Stimulated activated CD4-positive, alpha-beta T cell treated with anti-CD3 and anti-CD28 coated beads, Interleukin-15, amount 100 ng/mL, for 24 hours (primary cell): ENCODE measurements at places on chromosomes 12 and 14.

- DNase-seq = no peak
These were observed 770.7 kb downstream of the BCL11B start for GRCh38 chr14:98501335-98501734.

GRCh38 chr12:93135286-93136239 is 206.5 kb upstream of the EEA1 start:
- DNase-seq = no peak

DNA sequence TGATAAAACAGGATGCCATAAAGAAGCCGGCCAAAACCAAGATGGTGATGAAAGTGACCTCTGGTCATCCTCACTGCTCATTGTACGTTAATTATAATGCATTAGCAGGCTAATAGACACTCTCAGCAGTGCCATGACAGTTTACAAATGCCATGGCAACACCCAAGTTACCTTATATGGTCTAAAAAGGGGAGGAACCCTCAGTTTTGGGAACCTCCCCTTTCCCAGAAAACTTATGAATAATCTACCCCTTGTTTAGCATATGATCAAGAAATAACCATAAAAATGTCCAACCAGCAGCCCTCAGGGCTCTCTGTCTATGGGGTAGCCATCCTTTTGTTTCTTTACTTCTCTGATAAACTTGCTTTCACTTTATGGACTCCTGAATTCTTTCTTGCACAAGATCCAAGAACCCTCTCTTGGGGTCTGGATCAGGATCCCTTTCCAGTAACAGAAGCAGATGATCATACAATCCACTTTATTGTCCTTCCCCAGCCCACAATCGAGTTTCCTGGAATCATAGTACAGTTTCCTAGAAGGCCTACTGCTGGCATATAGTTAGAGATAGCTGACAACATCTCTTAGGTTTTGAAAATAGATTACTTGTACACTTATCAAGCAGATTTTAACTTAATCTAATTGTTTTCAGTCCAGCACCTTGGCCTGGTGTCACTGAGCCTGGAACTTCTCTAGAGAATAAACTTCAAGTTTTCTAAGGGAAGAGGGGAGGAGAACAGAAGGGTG is 266.7 kb upstream of the HMGA2 start:
- DNase-seq = no peak

GRCh38 chr14:53951627-53952303 is 4.9 kb downstream of the BMP4 start:
- no peak for DNase-seq

DNA sequence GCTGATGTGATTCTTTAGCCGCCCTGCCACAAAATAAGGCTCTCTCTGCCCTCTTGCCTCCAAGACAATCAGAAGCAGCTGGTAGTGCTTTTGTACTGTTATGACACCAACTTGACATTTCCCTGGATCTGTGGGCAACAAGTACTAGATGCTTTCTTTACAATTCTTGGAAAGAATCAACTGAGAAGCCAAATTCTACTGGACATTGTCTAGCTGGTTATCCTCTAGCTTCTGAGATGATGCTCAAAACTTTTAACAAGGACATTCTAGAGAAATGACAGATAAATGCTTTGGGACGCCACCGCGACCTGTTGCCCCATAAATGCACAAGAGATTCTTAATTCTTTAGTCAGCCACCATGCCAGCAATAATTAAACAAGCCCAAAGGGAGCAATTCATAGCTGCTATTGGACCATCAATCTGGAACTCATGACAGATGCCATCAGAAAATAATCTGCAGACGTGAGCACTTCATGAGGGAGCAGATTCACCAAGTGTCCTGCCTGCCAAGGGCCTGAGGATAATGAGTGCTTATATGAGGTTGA is 22.8 kb downstream of the FMNL3 start:
- no peak for DNase-seq

- DNase-seq = no peak
These were observed 40.2 kb downstream of the B4GALNT3 start for GRCh38 chr12:499837-500458.

- no peak for DNase-seq
These were observed 383.1 kb downstream of the EGLN3 start for GRCh38 chr14:33567731-33568130.
